Astrocyte of the cerebellum (primary cell): ENCODE measurements at places on chromosomes 7 and 10.

- DNase-seq = no peak
Measured at GRCh38 chr7:39693812-39694211, 70.4 kb downstream of the RALA start.

DNA sequence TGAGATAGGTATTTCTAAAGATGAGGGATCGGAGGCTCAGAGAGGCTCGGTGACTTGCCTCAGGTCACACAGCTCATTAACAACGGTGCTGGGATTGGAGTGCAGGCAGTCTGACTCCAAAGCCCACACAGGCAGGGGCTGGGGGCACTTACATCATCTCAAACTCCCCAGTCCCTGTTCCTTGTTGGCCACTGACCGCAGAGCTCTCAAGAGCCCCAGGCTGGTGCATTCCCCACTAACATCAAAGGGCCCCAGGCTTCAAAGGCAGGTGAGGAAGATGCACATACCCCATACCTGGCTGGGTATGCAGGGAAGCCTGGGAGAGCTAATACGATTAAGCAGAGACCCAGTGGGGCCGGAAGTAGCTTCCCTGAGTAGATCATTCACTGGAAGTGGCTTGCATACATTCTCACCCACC lies 13.7 kb upstream of the NODAL start:
- no peak for DNase-seq

DNA sequence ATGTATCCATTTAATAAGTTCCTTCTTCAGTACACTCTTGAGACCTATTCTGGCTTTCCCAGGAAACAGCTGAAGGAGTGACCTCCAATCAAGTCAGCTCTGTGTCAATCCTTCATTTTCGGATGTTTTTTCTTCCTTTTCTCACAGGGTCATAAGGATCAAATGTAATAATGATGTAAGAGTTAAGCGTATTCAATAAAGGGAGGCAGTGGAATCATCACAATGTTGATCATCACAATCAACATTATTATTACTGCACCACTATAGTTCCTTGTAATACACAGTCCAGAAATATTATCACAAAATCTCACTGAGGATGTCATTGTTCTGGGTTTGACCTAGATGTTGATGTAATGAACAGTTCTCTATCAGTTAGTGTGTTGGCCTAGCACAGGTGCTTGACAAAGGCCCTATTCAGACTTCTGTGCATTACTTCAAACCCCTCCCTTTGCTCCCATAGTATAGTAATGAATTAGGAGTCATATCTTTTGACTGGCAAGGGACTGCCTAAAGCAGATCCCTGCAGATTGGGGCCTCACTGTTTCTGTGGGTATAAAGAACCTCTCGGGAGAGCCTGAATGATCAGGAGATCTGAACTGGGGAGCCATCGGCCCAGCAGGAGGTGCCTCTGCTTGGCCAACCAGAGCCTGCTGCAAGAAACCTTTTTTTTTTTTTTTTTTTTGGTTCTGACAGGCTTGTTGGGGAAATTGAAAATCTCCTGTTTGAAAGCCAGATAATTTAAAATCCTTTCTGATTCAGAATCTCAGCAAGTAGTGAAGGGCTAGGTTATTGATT lies 100.6 kb downstream of the KAT6B start:
- no peak for DNase-seq

DNA sequence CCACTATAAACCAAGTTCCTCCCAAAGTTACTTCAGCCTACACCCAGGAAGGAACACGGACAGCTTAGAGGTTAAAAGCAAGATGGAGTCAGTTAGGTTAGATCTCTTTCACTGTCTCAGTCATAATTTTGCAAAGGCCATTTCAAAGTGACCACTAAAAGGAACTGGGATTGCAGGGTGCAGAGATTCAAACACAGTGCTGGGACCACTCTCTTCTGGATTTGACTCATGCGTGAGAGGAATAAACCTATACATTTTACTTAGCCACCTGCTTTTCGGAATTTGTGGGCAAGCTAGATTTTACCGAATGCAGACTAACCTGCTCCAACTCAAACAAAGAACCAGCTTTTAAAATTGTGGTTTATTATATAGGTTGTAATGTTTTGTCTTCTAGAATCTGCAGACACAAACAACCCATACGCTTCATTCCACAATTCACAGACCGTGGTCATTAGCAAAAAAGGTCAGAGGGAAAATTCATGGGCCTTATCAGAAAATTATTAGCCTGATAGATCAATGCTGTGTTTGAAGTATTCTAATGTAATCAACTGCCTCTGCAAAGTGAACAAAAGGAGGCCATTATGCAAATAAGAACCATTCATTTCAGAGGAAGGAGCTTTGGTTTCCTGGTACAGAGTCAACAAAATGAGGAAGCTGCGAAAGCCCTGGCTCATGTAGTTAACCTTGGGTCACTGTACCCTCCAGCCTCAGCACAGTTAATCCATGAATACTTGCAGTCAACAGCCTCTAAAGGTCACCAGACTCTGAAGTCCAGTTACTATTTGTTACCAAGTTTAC lies 342.7 kb upstream of the KLF6 start:
- DNase-seq = no peak

GRCh38 chr10:119908166-119908565 lies 15.6 kb downstream of the SEC23IP start:
- no peak for DNase-seq

DNA sequence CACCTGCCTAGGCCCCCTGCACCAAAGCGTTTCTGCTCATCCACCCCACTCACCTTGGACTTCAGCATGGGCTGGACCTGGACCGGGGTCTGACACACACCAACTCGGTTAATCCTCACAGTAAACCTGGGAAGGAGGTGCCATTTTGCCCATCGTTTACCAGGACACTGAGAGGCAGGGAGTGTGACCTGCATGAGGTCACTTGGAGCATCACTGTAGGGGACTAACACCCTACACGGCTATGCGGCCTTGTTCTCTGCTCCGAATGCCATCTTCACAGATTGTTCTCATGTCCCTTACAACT lies 33.0 kb downstream of the ANKRD16 start:
- DNase-seq = no peak
